ENCODE measurements at places on chromosomes 5 and 9. TPM values are rescaled to one million over a fixed set of nuclear protein-coding genes. Genes with fewer than 3 reads are reported as not detected.

The WNT8A gene
- total RNA-seq = not detected

The MEGF9 gene
- total RNA-seq = 5.1 TPM

The AQP7 gene
- total RNA-seq = not detected

The CDC20B gene
- total RNA-seq = 0.22 TPM

The CDKN2B gene
- 24.9 TPM for total RNA-seq

The PCA3 gene
- under 0.01 TPM for total RNA-seq

The BSPRY gene
- not detected for total RNA-seq

The PTGES2 gene
- 55.0 TPM for total RNA-seq

The GABRA6 gene
- not detected for total RNA-seq

The CTSV gene
- total RNA-seq = 0.89 TPM

The CD274 gene
- total RNA-seq = 10.5 TPM

The ENG gene
- 7.1 TPM for total RNA-seq

The CCL21 gene
- not detected for total RNA-seq

The KIAA0825 gene
- total RNA-seq = 3.6 TPM

The TAF1L gene
- total RNA-seq = under 0.01 TPM

The SLC22A5 gene
- total RNA-seq = 5.7 TPM

The SPINK14 gene
- total RNA-seq = not detected

The NDOR1 gene
- total RNA-seq = 2.6 TPM

The HCN1 gene
- under 0.01 TPM for total RNA-seq

The SPATA31C1 gene
- not detected for total RNA-seq

The OR1J1 gene
- total RNA-seq = not detected

The OR13C4 gene
- total RNA-seq = not detected

The NR2F1 gene
- 63.0 TPM for total RNA-seq

The NAIP gene
- total RNA-seq = 4.1 TPM

The DHX29 gene
- total RNA-seq = 38.6 TPM

The PCDHA12 gene
- total RNA-seq = 0.11 TPM

The PTPDC1 gene
- 13.2 TPM for total RNA-seq

The CARTPT gene
- not detected for total RNA-seq

The FAT2 gene
- under 0.01 TPM for total RNA-seq

The C7 gene
- total RNA-seq = 0.12 TPM

The PHF24 gene
- 0.11 TPM for total RNA-seq

The MAMDC2 gene
- 2.4 TPM for total RNA-seq

The HTR4 gene
- not detected for total RNA-seq

The ZNF346 gene
- 12.7 TPM for total RNA-seq

The GHR gene
- total RNA-seq = 2.5 TPM

The PRUNE2 gene
- 68.1 TPM for total RNA-seq

The FOXE1 gene
- not detected for total RNA-seq

The SGCD gene
- total RNA-seq = 3.7 TPM

The SIT1 gene
- not detected for total RNA-seq

The DMRT3 gene
- total RNA-seq = not detected

The ANKRD20A1 gene
- total RNA-seq = 0.12 TPM

The UGT3A1 gene
- total RNA-seq = not detected

The TICAM2 gene
- 7.6 TPM for total RNA-seq

Measured in uterine smooth muscle cell (primary cell).